NCI-H1105 treated with DMSO at 0.1 percent for 48 hours (cell line): ENCODE measurements at places on chromosomes 16 and 17.

- peak; percentile 38 for DNase-seq
These were observed 6.8 kb upstream of the TBC1D3B start for GRCh38 chr17:36183001-36183971.

DNA sequence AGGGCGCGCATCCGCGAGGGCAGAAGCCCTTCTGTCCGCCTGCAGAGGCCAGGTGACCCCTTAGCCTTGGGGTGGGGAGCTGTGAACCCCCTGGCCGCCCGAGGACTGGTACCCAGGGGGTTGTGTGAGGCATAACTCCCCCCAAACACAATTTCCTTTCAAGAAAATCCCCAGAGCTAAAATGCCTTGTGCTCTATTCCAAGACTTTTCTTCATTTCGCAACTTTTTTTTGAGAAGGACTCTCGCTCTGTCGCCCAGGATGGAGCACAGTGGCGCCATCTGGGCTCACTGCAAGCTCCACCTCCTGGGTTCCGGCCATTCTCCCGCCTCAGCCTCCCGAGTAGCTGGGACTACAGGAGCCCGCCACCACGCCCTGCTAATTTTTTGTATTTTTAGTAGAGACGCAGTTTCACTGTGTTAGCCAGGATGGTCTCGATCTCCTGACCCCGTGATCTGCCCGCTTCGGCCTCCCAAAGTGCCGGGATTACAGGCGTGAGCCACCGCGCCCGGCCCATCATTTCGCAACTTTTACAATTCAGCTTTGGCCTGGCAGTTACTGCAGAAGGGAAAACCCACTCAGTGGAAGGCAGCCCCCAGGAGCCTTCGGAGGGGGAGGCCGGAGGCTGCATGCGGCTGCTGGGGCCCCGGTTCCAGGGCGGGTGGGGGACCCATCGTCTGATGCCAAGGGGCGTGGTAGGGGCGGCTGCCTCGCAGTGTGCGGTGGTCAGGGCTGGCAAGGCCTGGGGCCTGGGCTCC, 963 bp upstream of the APRT start:
- DNase-seq, result no peak

DNA sequence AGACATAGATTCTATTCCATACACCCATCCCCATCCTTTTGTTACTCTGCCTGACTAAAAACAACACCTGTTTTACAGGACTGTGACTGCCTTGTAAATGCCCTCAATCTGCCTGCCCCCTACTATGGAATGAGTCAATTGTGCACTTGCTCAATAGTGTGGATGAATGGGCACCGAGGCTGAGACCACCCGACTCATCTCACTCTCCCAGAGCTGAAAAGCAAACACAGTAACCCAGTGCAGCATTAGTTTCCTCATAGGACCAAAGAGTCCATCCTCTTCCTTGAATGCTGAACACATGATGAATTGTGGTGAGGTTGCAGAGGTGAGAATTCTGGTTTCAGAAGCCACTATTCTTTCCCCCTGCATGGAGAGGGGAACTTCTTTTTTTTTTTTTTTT, 233.7 kb downstream of the ZFHX3 start:
- DNase-seq, result no peak

GRCh38 chr17:78387977-78388941, 9.8 kb downstream of the PGS1 start:
- no peak for DNase-seq

DNA sequence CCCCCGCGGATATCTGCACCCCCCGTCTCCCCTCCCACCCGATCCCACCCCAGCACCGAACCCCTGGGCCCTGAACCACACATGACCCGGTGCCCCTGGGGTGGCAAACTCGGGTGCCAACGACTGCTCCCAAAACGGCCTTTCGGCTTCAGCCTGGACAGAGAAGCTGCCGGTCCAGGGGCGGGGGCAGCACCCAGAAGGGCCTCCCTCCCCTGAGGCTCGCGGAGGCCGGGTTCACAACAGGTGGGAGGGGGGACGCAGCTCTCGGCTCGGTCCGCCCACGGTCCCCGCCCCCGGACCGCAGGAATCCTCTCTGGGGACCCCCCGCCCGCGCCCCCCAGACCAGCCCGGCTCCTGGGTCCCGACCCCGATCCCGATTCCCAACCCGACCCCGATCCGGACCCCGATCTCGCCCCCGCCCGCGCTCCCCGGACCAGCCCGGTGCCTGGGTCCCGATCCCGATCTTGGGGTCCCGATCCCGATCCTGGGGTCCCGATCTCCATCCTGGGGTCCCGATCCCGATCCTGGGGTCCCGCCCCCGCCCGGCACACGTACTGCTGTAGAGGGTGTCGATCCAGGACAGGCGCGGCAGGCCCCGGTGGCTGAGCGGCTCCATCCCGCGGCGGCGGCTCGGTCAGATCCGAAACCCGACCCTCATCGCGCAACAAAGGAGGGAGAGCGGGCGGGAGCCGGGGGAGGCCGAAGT, 516 bp downstream of the ABR start:
- DNase-seq, result no peak

DNA sequence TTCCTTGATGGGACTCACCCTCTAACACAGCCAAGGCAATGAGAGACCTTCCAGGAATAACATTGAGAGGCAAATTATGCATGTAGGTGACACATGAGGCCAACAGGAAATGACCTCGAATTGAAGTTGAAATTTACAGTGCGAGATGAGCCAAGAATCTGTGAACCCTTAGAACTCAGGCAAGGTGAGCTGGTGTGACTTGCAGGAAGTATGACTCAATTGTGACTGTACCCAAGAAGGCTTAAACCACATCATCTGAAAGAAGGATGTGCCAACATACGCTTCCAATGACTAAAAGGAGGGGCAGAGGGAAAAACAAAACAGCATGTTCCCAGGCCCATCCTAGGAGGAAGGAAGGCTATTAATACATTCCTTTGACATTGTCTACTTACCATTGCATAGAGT, 44.8 kb downstream of the PITPNC1 start:
- DNase-seq, result no peak

DNA sequence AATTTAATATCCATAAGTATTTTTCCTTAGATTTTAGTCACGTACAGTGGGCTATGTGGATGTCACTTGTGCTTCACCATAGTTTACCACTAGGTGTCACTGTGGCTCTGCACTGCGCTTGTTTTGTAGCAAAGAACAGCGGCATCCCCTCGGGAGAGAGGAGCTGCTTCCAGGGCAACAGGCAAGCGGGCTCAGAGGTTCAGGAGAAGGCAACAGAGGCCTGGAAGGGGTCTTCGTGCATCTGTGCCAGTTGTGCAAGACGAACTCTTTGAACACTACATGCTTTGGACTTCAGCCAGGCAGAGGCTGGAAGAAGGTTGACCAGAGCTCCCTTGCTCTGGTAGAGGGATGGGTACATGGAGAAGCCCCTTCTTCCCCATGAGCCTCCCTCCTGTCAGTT, 20.6 kb downstream of the CYB561 start:
- DNase-seq, result peak; percentile 66

GRCh38 chr16:77219437-77219836, 20.2 kb downstream of the SYCE1L start:
- DNase-seq, result no peak

DNA sequence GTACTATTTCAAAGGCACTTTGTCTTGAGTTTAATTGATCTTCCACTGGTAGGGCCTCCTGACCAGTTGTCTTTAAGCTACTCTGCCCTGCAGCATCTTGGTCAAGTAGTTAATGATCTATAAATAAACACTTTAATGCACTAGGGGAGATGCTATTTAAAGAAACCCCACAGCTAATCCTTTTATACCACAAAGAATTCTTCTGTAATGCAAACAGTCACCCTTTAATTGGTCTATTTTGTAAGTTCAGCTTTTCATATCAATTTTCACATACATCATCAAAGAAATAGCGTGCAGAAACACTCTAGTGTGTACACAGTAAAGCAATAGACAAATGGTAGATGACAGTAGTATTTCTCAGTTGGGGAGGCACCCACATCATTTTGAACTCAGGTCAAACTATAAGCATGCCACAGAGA, 70.3 kb downstream of the PMP22 start:
- peak; percentile 89 for DNase-seq

DNA sequence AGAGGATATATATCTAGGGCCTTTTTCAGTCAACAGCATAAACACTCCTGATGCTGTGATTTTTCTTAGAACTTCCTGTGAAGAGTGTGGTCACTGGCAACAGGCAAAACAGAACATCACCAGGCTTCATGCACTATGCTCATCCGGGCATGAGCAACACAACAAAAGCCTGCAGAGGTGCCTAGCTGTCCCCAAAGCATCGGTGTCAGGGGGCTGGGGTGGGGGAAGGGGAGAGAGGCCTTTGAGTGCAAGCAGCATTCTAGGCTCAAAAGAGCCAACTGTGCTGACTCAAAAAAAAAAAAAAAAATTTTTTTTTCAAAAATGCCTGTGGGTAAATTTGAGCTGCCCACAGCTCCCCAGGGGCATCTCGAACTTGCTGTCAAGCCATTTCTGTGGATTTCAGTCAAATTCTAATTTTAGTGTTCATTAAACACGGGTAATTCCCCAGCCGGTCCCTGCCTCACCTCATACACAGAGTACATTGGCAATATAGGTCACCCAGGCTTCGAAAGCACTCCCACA, 194.6 kb upstream of the DYNLRB2 start:
- no peak for DNase-seq

DNA sequence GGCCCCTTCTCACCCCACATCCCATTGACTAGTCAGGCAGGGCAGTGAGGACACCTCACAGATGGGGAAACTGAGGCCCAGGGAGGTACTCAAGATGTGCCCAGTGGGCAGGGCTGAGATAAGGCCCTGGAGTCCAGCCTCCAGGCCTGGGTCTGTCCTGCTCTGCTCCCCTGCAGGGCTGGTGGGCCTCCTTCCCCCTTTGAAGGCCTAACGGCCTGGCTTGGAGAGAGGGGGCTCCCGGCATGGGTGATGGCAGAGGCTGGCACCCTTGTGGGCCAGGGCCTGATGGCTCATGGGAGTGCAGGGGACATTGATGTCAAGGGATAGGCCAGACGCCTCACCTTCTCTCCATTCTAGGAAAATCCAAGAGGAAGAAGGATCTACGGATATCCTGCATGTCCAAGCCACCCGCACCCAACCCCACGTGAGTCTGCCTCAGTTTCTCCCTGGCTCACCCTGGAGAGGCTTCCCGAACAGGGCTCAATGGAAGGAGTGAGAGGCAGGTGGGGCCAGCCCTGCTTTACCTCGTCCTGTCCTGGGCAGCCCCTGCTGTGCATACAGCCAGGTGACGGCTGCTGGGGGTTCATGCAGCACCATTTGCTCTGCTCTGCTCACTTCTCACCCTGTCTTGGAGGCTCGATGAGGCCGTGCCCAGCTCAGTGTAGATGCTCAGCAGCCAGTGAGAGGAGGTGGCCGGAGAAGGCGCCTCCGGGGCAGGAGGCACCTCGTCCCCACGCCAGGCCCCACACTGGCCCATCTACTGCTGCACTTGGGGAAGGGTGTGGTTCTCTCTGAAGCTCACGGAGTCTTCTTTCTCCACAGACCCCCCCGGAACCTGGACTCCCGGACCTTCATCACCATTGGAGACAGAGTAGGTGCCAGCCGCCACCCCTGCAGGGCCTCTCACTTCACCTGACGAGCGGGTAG, 13.8 kb downstream of the MAP2K3 start:
- no peak for DNase-seq
